ENCODE measurements at places on chromosomes 6 and 20.

DNA sequence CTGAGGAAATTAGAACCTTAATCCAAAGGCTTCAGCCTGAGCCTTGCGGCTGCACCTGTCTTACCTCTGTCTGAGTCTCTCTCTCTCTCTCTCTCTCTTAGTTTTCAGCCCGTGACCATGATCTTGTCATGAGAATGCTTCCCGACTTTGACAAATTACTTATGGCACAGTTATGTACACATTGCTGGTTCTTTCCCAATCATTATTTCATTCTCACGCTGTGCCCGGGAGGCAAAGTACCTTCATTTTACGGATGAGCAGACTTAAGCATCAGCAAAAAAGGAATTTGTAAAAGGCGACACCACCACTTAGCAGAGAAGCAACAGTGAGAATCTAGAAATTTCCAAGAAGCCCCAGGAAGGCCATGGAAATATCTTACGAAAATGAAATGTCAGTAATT lies 54.6 kb downstream of the GMPR start:
- no peak for DNase-seq

DNA sequence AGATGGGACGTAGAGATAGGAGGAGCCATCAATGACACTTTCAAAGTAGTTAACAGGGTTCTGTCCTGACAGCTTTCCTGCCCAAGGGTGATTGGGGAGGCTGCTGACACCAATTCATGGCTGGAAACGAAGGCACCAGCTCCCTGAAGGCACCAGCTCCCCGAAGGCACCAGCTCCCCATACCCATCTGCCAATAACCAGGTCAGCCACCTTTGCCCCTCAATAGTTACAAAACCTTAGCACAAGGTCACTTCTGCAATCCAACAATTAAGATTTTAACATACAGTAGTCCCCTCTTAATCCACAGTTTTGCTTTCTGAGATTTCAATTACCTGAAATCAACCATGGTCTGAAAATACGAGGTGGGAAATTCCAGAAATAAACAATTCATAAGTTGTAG lies 51.7 kb downstream of the ELOVL5 start:
- no peak for DNase-seq

- no peak for DNase-seq
Observed at GRCh38 chr6:137799950-137800568, 67.0 kb upstream of the TNFAIP3 start.

DNA sequence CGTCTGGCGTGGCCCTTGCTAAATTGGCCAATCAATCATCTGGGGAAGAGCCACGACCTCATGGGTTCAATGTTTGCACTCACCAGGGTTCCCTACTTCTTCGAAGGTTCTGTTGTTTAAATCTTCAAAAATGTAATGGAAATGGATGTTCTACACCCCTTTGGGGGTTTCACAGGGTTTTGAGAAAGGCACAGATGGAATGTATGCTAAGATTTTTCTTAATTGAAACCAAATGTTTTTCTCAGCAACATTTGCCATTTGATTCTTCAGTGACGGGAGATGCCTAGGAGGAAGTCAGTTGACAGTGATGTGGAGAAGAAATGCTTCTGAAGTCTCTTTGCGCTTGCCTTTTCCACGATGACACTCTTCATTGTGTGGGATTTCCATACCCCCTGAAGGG lies 312.3 kb downstream of the ESR1 start:
- no peak for DNase-seq

DNA sequence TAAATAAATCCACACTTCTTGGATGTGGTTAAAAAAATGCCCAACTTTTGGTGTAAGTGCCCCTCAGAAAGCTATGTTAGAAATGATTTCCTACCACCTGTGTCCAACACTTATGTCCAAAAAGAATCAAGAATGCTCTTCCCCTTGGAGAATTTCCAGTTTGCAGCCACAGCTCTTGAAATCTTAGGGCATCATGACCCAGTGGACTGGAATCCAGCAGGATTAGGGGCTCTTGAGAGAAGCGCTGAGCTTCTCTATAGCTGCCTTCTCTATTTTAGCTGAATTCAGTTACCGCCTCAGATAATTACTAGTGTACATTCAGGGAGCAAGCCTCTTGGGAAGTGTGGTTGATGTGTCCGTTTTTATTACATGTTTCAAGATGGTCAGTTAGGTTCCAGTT lies 2.5 kb downstream of the PHACTR1 start:
- DNase-seq = no peak

GRCh38 chr6:137427656-137428290 lies 66.4 kb downstream of the OLIG3 start:
- DNase-seq = no peak

Measured in activated naive CD4-positive, alpha-beta T cell (primary cell).